T-helper 17 cell (primary cell): ENCODE measurements at places on chromosomes 11 and 22.

GRCh38 chr22:32200752-32201151 is 4.1 kb downstream of the RFPL2 start:
- no peak for DNase-seq

DNA sequence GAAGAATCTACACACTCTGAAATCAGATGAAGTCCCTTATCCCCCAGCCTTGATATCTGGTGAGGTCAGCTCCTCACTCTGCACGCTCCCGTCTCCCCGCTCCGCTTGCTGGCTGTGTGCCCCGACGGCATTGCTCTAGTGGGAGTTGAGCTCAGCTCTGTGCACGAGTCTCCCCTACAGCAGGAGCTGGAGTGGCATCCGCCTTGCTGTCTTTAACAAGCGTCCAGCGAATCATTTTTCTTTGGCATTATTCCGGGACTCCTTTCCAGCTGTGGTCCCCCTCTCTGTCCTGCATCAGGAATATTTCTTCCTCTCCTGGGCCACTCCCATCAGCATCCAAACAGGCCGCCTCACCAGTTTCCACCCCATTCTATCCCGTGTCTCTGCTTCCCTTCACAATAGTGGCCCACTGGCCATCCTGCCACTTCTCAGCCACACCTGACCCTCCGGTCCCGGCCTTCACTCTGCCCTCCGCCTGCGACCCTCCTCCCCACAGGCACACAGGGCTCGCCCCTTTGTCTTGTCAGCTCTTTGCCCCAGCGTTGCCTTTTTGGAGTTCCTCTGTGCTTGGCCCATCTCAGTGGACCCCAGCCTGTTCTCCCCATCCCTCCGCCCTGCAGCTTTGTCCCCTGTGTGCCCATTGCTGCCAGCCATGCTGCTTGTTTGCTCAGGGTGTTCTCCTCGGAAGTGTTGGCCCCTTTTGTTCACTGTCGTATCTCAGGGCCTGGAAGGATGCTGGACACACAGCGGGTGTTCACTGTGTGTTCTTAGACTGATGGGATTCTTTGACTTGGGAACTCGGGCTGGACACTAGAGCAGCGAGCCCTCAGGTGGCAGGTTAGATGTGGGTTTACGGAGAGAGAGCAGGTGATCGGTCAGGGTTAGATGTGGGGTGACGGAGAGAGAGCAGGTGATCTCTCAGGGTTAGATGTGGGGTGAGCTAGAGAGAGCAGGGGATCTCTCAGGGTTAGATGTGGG is 441.8 kb downstream of the TBC1D22A start:
- DNase-seq = no peak

GRCh38 chr22:38305471-38306448 is 11.5 kb downstream of the CSNK1E start:
- DNase-seq = no peak

GRCh38 chr11:111836721-111837120 is 34.7 kb downstream of the ALG9 start:
- no peak for DNase-seq

GRCh38 chr11:60835534-60835846 is 6.4 kb upstream of the CCDC86 start:
- no peak for DNase-seq

GRCh38 chr11:106344966-106345365 is 267.5 kb downstream of the AASDHPPT start:
- no peak for DNase-seq

DNA sequence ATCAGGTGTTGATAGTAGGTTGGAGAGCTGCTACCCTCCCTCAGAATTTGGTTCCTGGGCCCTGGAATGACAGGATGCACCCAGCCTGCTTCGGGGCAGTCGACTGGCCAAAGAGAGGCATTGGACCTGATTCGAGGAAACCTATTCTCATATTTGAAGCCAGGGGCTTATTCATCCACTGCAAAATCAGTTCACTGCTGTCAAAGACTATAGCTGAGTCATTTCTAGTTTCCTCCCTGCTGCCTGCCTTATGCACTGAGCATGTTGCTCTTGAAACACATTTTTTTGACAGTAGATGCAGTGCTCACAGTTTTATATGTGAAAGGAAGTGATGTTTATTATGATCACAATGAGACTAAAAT is 565.4 kb downstream of the ETS1 start:
- no peak for DNase-seq

DNA sequence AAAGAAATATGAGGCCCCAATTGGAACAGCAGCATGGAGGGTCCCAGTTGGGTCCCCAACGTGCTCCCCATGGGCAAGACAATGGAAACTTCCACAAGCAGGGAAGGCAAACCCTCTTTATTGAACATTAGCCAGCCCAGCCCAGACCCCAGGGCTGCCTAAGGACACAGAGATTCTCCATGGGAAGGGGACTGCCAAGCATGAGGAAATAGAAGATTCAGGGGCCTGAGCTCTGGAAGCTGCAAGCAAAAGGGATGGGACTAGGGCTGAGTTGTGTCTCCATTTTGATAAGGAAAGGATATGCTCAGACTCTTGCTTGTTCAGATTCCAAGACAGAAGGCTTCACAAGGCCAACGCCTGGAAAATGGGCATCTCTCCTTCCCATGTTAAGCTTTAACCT is 23.3 kb downstream of the TMEM218 start:
- DNase-seq = no peak
